ENCODE measurements at places on chromosomes 2 and 18.

DNA sequence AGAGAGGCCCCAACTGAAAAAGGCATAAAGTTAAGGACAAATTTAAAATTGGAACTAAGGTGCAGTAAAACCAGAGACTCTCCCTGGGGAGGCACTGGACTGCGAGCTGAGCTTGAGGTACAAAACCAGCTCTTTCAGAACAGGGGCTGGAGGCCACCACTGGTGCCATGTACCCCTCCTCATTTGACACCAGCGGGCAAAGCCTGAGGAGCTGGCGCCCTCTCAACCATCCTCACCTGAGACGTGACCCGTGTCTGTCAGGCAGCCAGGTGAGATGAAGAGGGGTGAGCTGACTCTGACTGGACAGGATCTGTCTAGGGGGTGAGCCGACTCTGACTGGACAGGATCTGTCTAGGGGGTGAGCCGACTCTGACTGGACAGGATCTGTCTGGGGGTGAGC, 68.5 kb downstream of the TMEM18 start:
- no peak for DNase-seq

DNA sequence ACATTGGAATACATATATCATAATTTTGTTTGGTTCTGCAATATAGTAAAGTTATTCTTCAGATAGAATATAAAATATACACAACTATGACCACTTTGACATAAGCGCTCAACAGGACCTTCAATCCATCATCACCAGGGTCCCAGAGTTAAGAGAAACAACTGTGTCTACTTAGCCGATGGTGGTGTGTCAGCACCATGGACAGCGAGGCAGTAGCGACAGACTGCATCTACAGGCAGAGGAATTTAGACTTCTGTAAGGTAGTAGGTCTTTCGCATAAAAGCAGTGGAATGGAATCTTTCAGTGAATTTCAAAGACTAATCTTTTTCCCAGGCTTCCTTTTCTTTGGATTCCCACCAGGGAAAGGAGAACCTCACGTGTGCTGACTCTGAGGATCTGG, 20.5 kb upstream of the LRPPRC start:
- DNase-seq, result peak; percentile 36

GRCh38 chr2:61634512-61634911, 96.4 kb upstream of the XPO1 start:
- DNase-seq, result no peak

GRCh38 chr2:65916177-65916576, 483.8 kb upstream of the SPRED2 start:
- no peak for DNase-seq

GRCh38 chr2:31238126-31238905, 4.4 kb downstream of the EHD3 start:
- no peak for DNase-seq

DNA sequence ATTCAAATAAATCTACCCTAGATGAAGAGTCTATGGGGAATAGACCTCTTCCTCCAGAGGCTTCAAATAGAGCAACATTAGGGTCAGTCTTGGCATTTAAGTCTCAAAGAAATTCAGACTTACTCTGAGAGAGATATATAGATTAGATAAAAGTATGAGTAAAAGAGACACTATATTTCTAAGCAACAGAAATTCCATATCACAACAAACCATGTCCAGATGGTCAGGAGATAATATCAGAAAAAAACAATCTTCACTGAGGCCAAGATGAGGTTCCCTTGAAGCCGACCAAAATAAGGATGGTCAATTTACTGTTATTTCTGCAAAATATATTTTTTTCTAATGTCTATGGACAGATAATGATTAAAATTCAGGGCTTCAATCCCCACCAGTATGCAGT, 89.1 kb upstream of the NOSTRIN start:
- DNase-seq, result no peak

DNA sequence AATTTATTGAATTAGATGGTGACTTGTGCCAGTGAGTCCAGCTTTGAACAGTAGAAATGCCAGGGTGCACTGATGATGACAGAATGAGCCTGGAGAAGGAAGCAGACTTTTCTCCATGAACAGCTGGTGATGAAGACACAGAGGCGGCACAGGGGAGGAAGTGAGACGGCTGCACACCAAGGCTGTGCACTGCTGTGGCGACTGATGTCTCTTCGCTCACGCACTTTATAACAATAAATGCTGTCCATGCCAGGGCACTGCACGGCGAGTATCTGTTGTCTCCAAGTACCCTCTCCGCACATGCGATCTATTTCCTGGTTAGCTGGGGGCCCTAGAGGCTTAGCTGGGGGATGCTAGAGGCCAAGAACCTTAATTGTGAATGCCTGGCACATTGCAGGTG, 175.2 kb downstream of the TMEM200C start:
- DNase-seq, result no peak

- no peak for DNase-seq
Observed at GRCh38 chr2:109057686-109058085, 68.7 kb upstream of the EDAR start.

DNA sequence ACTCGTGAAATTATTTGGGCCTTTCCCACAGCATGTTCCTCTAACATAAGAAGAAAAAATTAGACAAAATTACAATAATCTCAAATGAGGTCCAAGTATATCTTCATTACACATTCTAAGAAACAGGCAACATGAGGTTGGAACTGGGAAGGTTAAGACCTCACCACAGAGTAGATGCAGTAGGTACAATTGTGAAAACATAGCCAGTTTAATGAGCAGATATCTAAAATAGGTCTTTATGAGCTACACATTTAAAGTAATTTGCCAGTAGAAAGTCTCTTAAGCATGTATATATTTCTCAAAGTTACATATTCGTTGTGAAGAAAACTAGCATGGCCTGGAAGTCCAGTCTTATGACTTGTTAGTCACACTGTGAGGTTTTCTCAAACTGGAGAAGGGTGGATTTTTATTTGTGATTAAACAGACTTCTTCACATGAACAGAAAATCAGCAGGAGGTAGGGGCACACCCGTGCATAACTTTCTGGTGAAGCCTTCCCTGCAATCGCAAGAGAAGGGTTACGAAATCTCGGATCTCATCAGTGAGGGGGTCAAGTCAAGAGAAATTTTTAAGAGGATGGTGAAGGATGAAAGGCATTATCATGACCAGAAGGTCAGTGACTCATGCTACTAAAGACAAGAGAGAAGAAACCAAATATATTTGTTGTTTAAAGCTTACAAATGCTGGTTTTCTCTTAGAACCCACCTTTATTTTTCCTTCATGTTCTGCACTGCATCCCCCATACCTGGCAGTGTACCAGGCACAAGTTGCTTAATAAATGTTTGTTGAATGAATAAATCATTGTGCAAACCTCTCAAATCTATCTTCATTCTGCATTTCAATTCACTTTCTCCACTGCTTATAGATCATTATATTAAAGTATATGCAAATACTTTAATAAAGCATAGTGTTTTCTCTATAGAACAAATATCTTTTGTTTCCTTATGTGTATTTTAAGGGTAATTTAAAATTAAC, 5.1 kb upstream of the RAB27B start:
- DNase-seq, result peak; percentile 63

DNA sequence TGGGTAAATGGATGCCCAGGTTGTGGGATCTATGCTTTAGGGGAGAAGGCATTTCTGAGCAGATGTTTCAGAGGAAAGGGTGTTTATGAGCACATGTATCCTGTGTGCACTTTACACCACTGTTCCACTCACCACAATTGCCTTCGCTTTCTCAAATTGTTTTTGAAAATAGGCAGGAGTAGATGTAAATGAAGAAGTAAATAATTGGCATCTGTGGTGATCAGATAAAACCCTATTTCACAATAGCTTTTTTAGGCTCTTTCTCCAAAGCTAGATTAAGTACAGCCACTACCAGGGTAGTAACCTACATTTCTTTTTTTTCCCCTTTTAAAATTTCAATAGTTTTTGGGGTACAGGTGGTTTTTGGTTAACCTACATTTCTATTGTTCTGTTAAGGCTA, 40.6 kb downstream of the TMEM178A start:
- DNase-seq, result no peak

GRCh38 chr2:163266772-163267171, 428.2 kb upstream of the KCNH7 start:
- DNase-seq, result peak; percentile 93

DNA sequence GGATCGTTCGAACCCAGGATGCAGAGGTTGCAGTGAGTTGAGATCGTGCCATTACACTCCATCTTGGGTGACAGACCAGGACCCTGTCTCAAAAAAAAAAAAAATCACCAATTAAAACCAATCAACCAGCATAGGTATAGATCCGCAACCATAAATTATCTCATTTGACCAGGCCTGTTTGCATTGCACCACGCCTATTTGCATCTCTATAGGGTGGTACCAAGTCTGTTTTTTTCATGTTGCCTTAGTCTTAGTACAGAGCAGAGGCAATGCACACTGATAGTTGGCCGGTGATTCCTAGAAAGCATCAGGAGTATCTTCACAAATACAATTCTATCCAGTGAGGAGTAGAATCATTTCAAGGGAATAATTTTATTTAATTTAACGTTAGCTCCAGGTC, 9.3 kb upstream of the NPC1 start:
- no peak for DNase-seq

DNA sequence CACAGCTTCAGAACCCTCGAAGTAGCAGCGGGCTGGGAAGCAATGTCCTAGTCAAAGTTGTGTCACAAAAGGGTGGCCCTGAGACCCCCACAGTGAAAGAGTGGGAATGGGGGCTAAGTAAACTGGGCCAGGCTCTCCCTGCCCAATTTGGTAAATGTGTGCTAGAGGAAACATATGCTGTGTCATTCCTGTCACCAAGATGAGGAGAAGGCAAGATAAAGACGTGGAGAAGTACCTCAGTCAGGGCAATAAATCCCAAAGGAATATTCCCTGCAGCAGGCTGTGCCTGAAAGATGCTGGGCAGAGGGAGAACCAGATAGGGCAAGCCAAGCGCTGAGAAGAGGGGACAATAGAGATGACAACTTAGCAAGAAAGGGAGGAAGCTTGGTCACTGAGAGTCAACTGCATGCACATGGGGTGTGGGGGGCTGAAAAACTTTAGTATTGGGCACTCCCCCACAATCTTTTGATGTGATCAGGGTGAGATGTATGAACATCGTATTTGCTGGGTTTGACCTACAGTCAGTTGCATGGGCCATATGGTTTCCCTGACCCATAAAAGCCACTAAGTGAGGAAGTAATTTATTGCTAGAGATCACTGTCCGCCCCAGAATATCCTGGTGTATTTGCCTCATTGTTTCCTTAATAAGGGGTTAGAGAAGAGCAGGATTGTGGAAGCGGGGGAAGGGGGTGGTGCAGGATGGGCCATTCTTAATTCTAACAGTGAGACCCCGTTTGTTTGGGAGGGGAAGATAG, 49.9 kb upstream of the CXCR4 start:
- no peak for DNase-seq

- DNase-seq, result no peak
Observed at GRCh38 chr18:36744261-36744876, 84.4 kb downstream of the TPGS2 start.

GRCh38 chr18:14089191-14089590, 43.0 kb downstream of the ZNF519 start:
- no peak for DNase-seq

DNA sequence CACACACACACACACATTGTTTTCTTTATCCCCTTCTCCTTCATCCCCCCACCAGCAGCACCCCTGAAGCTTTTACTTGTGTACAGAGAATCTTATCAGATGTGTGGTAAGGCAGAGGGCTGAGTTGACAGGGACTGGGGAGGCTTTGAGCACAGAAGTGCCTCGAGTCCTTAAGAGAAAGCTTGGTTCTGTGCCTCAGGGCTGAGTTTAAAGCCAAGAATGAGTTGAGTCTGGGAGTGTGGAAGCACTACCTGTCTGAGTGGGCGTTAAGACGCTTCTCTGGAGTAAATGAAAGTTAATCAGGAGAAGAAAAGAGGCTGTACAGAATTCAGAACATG, 2.7 kb downstream of the ID2 start:
- no peak for DNase-seq

GRCh38 chr2:71538656-71539265, 85.4 kb downstream of the DYSF start:
- DNase-seq, result no peak

DNA sequence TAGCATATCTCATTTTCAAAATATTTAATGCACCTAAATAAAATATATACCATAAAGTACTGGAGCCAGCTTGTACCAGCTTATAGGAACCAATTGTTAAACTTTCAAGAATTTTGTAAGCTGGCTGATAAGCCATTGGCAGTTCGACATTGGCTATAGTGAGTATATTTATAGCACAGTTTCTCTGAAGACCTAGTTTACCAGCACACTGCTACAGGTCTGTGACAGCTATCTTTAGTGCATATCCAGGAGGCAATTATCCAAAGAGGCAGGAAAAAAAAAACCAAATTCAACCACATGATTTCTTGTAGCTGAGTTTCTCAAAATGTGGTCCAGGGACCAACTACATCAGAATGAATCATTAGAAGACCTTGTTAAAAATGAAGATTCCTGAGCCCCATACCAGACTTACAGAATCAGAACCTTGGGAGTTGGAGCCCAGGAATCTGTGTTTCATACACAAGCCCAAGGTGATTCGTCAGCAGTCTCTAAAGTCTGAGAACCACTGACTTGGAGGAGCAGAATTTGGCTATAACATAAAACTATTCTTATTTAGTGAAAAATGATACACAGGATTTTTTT, 279.0 kb upstream of the NRP2 start:
- peak; percentile 59 for DNase-seq

- DNase-seq, result no peak
Observed at GRCh38 chr18:31223371-31223770, 60.7 kb upstream of the DSC1 start.

- no peak for DNase-seq
Observed at GRCh38 chr2:43100883-43101662, 125.3 kb downstream of the ZFP36L2 start.

- DNase-seq, result no peak
Observed at GRCh38 chr2:227390468-227391256, 2.9 kb upstream of the SCYGR1 start.

- no peak for DNase-seq
Observed at GRCh38 chr2:86488561-86489250, 47.5 kb downstream of the KDM3A start.

- no peak for DNase-seq
Observed at GRCh38 chr2:148552675-148553331, 91.7 kb upstream of the EPC2 start.

GRCh38 chr2:74751981-74752851, 81.7 kb upstream of the HK2 start:
- no peak for DNase-seq

GRCh38 chr2:214549946-214550345, 139.1 kb downstream of the VWC2L start:
- DNase-seq, result no peak

DNA sequence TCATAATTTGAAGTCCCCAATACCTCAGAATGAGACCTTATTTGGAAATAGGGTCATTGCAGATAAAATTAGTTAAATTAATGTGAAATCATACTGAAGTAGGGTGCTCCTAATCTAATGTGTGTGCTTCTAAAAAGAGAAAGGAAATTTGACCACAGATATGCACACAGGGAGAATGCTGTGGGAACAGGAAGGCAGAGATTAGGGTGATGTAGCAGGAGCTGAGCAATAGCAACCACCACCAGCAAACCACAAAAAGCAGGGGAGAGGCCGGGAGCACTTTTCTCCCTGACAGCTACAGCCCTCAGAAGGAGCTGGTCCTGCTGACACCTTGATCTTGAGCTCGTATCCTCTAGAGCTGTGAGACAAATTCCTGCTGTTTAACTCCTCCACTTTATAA, 24.6 kb upstream of the SCG2 start:
- DNase-seq, result peak; percentile 85

All from astrocyte of the cerebellum (primary cell).